ENCODE measurements at places on chromosomes 16 and 17.

GRCh38 chr17:54451051-54451450, 449.6 kb upstream of the TOM1L1 start:
- DNase-seq: no peak

DNA sequence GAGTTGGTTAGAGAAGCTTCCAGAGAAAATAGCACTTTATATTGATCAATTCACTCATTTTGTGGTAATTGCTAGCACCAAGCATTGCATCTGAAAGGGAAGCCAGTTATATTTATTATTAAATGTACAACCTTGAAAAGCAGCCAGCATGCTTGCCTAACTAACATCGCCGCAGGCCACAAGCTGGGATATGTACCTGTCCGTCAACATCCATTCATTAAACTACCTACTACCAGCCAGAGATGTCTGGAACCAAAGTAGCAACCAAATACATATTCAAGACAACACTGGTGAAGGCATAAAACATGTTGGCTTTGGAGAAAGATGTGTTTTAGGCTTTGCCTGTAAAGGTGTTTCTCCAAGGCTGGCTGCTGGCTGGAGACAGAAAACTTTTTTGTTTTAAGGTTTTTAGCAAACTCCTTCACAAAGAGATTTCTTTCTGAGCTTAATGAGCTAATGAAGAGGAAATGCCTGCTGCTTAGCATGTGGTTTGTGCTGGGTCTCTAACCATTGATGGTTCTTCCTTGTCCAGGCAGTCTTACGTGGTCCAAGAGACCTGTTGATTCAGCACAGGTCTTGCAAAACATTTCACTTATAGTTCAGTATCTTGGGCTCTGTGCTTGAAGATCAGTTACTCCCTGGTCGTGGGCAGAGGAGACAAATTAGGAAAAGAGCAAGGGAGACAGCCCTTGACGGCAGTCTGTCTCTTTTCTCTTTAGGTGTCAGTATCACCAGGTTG, 3.1 kb downstream of the ITPRIPL2 start:
- DNase-seq: peak; percentile 37

GRCh38 chr17:47243737-47244598, 9.7 kb upstream of the ITGB3 start:
- no peak for DNase-seq

GRCh38 chr17:11545696-11546095, 52.6 kb upstream of the DNAH9 start:
- no peak for DNase-seq

All from AG10803 (cell line).